ENCODE measurements at places on chromosomes 6 and 20.
A peak's percentile ranks its signal among the peaks of the same experiment; 100 is the strongest.

DNA sequence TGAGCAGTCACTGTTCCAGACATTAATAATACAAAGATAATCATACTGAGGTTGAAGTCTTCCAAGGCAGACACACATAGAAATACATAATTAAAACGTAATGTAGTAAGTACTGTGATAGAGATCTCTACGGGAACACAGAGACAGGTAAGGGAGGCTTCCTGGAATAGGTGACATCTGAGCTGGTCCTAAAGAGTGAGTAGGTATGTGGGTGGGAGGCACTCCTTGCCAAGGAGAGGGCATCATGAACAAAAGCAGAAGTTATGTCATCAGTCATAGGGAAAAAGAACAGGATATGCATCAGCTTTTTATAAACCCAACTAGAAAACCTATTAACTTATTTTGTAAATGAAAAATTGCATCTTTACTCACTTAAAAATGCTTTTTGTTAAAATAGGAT is 110.0 kb downstream of the MAP7 start:
- DNase-seq, result no peak

GRCh38 chr6:151958332-151958731 is 150.8 kb downstream of the ESR1 start:
- DNase-seq, result no peak

DNA sequence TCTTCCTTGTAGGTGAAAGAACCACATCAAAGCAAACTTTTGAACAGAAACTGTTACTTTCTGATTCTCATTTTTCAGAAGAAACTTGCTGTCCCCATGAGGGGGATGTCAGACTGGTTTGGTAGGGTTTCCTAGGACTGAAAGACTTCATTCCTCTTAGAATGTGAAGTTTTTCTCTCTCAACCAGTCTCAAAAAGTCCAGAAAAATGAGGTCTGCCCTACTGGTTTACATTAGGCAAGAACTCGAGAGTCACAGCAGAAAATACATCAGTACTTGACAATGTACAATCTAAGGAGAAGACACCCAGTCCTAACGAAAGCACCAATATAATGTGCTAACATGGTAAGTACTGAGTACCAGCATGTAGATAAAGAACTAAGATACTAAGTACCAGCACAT is 12.7 kb upstream of the NHLRC1 start:
- no peak for DNase-seq

DNA sequence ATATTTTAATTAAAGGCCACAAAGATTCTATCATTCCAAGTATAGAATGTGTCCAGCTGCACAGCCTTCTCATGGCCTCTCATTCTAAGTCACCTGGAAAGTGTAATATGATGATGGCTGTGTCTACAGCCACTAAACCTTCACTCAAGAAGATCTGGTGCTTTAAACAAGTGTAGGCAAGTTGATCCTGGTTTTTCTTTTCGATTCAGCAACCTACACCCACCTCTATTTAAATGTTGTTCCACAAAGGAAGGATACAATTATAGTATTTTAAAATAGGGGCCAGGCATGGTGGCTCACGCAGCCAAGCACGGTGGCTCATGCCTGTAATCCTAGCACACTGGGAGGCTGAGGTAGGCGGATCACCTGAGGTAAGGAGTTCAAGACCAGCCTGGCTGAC is 25.5 kb upstream of the DST start:
- no peak for DNase-seq

DNA sequence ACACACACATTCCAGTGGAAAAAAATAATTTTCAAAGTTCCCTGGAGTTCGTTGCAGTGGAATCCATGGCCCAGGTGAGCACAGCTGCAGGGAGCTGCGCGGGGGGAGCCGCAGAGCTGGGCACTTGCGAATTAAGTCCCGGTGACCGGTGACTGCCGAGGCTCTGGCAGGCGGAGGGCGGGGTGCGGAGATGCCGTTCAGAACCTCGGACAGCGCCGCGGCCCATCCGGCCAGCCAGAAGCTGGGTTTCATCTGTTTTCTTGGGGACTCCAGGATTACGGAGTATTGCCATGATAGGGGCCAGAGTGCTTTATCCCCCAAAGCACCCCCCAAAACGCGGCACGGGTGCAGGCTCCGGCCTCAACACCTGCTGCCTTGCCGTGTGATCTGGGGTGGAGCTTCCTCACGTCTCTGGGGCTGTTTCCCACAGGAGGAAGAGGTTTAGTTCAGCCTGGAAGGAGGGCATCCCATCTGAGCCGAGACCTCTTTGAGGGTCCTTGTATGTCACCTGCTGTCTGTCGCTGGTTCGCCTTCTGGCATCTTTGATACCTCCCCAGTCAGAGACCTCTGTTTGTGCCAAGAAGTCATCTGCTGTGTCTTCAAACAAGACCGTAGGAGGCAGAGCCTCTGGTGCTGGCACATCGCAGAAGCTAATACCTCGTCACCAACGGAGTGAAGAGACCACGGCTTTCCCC is 99.4 kb downstream of the YTHDF1 start:
- no peak for DNase-seq

DNA sequence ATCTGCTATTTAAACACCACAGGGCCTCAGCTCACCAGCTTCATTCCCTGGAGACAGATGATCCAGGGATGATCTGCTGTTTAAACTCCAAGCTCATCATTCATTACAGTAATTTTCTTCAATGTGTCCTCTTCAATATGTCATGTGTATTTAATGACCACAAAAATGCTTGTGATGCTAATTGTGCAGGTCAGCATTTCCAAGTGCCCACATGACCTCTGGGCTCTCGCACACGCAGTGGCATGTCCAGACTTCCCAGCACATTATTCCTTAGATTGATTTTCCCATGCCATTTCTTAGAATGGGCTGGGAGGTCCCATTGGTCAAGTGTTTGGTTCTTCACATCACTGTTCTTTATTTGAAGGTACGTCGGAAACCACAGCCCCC is 434.4 kb downstream of the HAO1 start:
- DNase-seq, result no peak

DNA sequence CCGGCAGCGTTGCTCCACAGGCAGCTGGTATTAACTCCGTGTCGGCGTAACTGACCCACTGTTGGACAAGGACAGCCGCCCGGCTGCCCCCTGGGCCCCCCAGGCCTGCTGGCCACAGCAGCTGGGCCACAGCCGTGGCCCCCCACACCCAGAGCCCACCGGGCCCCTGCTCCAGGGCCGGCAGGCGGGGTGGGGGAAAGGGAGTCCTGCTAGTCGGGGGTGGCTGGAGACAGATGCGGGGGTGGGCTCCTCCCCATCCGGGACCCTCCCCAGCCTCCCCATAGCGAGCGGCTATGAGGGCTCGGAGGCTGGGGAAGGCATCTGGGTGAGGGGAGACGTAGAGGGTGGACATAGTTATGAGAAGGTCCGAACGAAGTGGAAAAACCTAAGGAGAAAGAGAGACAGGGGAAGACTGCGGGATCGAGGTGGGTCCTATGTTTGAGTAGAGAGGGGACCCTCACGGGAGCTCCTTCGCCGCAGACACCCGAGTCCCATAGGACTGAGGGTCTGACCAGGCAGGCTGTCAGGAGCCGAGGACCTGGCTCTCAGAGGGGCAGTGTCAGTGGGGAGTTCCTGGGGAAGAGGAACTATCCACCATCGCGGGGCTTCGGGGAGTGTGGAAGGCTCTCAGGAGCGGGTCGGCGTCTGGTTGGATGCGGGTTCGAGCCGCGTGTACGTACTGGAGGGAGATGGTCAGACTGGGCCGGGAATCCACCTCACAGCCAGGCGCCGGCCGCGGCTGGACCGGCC is 511 bp downstream of the VARS1 start:
- DNase-seq, result no peak

DNA sequence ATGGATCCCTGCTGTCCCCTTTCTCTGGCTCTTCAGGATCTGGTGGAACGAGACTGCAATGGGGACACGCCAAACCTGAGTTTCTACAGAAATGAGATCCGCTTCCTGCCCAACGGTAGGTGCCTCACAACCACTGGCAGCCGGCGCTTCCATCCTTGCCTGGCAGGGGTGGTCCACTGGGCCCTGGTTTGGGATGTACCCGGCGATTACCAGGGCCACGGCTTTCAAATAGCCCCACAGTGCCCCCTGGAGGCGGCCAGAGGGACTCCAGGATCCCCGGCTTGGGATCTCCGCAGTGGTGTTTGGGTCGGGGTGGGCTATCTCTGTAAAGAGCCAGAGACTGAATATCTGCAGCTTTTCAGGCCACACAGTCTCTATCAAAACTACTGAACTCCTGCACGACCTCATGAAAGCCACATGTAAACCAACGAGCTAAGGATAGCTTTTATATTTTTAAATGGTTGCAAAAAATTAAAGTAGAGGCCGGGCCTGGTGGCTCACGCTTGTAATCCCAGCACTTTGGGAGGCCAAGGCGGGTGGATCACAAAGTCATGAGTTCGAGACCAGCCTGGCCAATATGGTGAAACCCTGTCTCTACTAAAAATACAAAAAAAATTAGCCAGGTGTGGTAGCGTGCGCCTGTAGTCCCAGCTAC is 3.7 kb downstream of the OGFR start:
- DNase-seq, result peak; percentile 55

- DNase-seq, result no peak
Observed at GRCh38 chr20:48326868-48327267, 500.9 kb downstream of the PREX1 start.

DNA sequence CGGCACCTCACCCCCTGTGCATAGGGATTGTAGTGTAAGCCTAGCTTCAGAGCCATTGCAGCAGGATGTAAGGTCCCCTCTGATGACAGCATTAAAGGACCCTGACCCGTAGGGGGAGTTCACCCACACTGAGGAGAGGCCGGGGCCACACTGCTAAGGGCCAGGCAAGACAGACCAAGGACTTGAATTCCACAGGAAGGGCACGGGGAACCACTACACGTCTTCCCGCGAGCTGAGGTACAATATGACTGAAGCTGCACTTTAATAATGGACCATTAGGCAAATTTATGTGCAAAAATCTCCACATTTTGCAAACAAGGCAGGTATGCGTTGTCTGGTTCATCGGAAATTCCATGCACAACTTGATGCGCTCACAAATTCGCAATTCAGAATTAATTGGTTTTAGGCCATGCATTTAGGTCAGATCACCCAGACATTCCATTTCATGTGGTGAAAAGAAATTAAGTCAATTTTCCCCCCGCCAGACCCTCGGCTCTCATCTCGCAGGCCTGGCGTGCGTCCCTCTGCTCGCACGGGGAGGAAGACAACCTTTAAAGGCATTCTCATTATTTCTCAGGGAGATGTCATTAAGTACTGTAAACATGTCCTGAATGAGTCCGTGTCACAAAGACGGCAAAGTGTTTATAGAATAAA is 111.8 kb downstream of the FOXA2 start:
- no peak for DNase-seq

- DNase-seq, result no peak
Observed at GRCh38 chr20:15547119-15547518, 1026.1 kb downstream of the KIF16B start.

GRCh38 chr20:56987986-56988385 is 278.5 kb downstream of the BMP7 start:
- DNase-seq, result no peak

GRCh38 chr6:52389626-52390360 is 27.8 kb downstream of the PAQR8 start:
- DNase-seq, result peak; percentile 21

- DNase-seq, result no peak
Observed at GRCh38 chr6:6006006-6006427, 708 bp downstream of the NRN1 start.

GRCh38 chr6:125340991-125341390 is 39.2 kb upstream of the HDDC2 start:
- no peak for DNase-seq

DNA sequence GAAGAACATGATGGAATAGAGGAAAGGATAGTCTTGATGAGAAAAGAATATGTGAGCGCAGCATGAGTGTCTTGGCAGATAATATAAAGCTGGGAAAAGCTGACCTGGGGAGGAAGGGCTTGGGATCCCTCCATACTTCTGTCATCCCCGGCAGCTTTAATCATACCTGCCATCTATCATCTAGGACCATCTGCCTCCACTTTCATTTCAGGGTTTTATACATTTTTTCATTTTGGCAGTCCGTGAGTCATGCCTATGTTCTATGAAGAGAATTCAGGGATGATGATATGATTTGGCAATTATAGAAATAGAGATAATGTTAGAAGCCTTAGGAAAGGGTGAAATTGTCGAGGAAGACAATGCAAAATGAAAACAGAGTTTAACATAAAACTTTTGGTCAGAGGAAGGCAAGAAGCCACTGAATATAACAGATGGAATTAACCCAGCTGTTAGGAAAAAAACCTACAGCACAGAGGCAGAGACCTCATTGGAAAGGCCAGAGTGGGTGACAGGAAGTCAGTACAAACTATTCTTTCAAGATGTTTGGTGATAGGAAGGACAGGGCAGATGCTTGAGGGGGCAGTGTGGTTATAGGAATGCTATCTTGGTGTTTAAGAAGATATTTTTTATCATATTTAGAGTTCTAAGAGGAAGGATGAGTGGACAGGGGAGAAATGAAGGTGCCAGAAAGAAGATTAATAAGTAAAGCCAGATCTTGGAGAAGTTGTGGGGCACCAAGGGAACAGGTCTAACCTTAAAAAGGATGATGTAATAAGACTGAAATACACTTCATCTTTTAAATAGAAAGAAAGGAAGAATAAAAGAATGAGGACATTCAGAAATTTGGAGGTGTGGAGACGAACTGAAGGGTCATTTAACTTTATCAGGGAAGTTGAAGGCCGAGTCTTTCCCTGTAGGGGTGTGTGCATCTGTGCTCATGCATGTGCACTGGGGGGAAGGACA is 37.8 kb downstream of the MARCKS start:
- no peak for DNase-seq

- DNase-seq, result no peak
Observed at GRCh38 chr6:132054525-132054924, 103.4 kb upstream of the CCN2 start.

GRCh38 chr6:79042088-79042798 is 35.8 kb downstream of the PHIP start:
- no peak for DNase-seq

- DNase-seq, result no peak
Observed at GRCh38 chr6:143772116-143773086, 70.7 kb upstream of the LTV1 start.
